ENCODE measurements at places on chromosomes 16 and 17. TPM values are rescaled to one million over a fixed set of nuclear protein-coding genes. Genes with fewer than 3 reads are reported as not detected.

DNA sequence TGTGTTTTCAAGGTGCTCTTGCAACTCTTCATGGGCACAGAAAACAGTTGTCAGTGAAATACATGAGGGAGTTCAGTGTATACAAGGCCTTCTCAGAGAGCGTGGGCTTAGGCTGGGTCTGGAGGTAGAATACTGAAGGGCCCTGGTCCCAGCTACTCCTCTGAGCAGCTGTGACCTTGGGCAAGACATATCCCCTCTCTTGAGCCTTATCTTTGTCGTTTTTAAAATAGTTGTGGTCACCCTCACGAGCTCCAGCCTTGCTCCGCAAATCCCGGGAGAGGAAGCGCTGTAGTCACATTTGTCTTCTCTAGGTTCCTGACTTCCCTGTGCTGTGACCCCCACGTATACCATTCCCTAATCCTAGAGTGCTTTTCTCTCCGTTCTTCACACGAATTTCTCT is 3.6 kb downstream of the ZNRF1 start:
- peaks cover 19% of the 10 kb centered on the region for H3K4me1 ChIP-seq
- H3K36me3 ChIP-seq: no peaks in the 10 kb centered on the region
- DNase-seq: no peak
- H3K27ac ChIP-seq: no peak overlapping the region
- peaks cover 7% of the 10 kb centered on the region for H3K27me3 ChIP-seq
- no peak overlapping the region for H3K4me3 ChIP-seq

DNA sequence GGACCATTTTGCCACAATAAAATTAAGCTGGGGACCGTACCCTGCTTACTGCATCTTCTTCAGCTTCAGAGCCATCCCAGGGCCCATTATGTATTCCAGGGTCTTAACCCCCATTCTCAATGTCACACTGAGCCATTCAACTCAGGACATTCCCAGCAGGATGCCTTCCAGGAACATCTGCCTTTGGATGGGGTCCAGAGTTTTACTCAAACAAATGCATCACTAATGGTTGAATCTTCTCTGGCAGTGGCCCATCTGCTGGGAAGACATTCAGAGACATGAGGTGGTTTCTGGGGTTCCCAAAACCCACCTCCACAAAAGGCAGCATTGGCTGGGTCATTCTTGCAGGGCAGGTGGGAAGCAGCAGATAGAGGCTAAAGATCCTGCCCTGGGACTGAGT is 3.4 kb upstream of the SEC14L5 start:
- peaks cover 19% of the 10 kb centered on the region for H3K4me1 ChIP-seq
- no peak overlapping the region for H3K4me3 ChIP-seq
- no peak overlapping the region for H3K27ac ChIP-seq
- DNase-seq: no peak

- no peak overlapping the region for H3K4me3 ChIP-seq
- no peaks in the 10 kb centered on the region for H3K4me1 ChIP-seq
- no peaks in the 10 kb centered on the region for H3K27me3 ChIP-seq
- no peaks in the 10 kb centered on the region for H3K36me3 ChIP-seq
- DNase-seq: no peak
Measured at GRCh38 chr16:51577621-51578303, 426.7 kb upstream of the SALL1 start.

GRCh38 chr16:14405611-14406537 is 224.2 kb downstream of the PARN start:
- H3K36me3 ChIP-seq: no peaks in the 10 kb centered on the region
- no peaks in the 10 kb centered on the region for H3K27me3 ChIP-seq
- DNase-seq: peak; percentile 25

DNA sequence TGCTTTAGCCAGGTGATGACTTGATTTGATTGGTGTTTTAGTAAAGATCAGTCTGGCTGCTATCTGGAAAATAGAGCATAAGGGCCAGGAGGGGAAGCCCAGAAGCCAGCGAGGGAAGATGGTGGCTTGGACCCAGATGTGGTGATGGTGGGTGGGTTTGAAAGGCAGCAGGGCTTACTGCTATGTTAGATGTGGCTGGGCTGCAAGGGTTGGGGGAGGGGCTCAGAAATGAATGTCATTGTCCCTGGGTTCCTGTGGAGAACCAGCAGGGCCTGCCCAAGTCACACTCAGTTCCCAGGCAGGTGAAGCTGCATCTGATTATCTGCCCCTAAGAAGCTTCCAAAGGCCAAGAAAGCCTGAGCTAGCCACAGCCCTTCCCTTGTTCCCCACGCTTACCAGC is 71.7 kb upstream of the BRD7 start:
- H3K36me3 ChIP-seq: no peaks in the 10 kb centered on the region
- H3K4me3 ChIP-seq: no peak overlapping the region
- no peaks in the 10 kb centered on the region for H3K4me1 ChIP-seq
- H3K27ac ChIP-seq: no peak overlapping the region

DNA sequence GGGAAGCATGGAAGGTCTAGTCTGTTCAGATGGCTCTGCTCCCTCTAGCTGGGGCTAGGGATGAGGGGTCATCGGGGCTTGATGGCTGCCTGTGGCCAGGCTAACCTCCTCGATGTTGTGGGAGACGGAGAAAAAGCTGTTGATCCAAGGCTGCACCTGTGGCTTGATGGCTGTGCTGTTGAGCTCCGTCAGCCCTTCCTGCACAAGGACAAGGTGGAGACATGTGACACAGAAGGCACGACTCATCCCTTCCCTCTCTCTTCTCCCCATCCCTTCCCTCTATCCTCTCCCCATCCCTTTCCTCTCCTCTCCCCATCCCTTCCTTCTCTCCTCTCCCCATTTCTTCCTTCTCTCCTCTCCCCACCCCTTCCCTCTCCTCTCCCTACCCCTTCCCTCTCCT is 28.2 kb downstream of the FCSK start:
- H3K27ac ChIP-seq: no peak overlapping the region
- no peak for DNase-seq
- H3K4me1 ChIP-seq: peaks cover 5% of the 10 kb centered on the region
- H3K4me3 ChIP-seq: no peak overlapping the region
- H3K36me3 ChIP-seq: peaks cover 44% of the 10 kb centered on the region

DNA sequence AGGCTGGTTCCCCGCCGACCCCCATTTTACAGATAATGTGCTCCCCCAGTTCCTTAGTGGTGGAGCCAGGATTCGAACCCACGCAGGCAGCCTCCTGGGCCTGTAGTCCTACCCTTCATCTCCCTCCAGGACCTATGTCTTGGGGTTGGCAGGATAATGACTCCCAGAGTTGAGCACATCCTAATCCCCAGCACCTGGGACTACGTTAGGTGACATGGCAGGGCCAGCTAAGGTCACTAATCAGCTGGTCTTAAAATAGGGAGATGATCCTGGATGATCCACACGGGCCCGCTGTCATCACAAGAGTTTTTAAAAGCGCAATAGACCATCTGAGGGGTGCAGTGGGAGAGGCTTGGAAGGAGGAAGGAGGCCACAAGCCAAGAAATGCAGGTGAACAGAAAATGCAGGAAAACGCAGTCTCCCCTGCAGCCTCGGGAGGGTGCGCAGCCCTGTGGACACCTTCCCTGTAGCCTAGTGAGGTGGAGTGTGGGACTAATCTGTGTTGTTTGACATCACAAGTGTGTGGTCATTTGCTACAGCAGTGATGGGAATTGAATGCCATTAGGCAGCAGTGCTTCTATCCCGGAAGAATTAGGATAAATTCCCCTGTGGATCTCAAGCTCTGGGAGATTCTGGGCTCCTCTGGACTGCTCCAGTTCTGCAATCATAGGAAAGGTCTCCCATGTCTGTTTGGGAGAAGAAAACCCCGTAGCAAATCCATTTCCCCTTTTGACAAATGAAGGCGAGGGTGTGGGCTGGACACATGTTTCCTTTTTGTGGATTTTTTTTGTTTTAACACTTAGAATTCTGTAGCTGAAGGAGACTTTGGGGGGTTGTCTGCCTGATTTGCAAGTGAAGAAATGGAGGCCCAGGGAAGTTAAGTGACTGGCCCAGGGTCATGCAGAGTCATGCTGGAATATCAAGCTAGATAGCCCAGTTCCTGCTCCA is 297.7 kb downstream of the SEC14L1 start:
- peaks cover 100% of the 10 kb centered on the region for H3K4me1 ChIP-seq
- H3K27ac ChIP-seq: peak overlapping the region; percentile 72
- no peaks in the 10 kb centered on the region for H3K27me3 ChIP-seq

- H3K4me1 ChIP-seq: peaks cover 12% of the 10 kb centered on the region
- no peaks in the 10 kb centered on the region for H3K36me3 ChIP-seq
Measured at GRCh38 chr17:58275417-58275816, 5.3 kb downstream of the MPO start.

GRCh38 chr17:80833952-80834892 is 157.4 kb upstream of the CHMP6 start:
- no peak overlapping the region for H3K4me3 ChIP-seq
- no peaks in the 10 kb centered on the region for H3K36me3 ChIP-seq
- H3K4me1 ChIP-seq: peaks cover 16% of the 10 kb centered on the region
- no peaks in the 10 kb centered on the region for H3K27me3 ChIP-seq
- no peak overlapping the region for H3K27ac ChIP-seq

- no peaks in the 10 kb centered on the region for H3K27me3 ChIP-seq
- peak overlapping the region; percentile 86 for H3K4me3 ChIP-seq
- H3K36me3 ChIP-seq: peaks cover 2% of the 10 kb centered on the region
- no peak for DNase-seq
- H3K4me1 ChIP-seq: peaks cover 42% of the 10 kb centered on the region
Measured at GRCh38 chr17:7856011-7856810, 1.1 kb downstream of the NAA38 start.

DNA sequence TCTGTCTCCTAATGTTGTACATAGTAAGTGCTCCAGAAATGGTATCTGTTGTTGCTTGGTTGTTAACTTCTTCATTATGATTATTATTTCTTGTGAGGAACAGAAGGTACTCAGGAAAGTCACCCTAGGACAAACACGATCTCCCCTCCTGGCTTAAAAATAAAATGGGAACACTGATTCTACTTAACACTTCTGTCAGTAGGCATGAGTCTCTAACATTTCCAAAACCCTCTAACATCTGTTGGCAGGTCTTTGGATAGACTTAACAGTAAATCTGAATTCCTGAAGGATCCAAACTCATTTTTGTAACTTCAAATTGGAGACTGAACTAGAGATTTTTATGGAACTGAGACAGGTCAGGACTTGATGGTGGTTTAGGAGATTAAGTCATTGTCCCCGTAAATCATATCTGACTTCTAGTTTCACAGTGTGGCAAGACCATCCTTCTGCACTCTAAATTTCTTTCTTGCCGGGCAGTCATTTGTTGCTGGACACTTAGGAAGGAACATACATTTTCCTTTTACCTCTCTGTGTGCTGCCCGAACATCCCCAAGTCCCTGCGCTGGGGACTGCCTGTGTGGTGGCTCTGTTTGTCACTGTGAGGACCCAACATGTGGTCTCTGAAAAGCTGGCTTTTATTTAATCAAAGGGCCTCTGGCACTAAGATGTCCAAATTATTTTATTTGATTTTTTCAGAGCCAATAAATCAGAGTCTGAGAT is 149.9 kb downstream of the NPIPB5 start:
- no peaks in the 10 kb centered on the region for H3K27me3 ChIP-seq
- H3K4me3 ChIP-seq: no peak overlapping the region
- no peak for DNase-seq
- H3K36me3 ChIP-seq: no peaks in the 10 kb centered on the region
- no peak overlapping the region for H3K27ac ChIP-seq

- no peak for DNase-seq
- no peaks in the 10 kb centered on the region for H3K27me3 ChIP-seq
- no peaks in the 10 kb centered on the region for H3K4me1 ChIP-seq
Measured at GRCh38 chr16:86964796-86965241, 352.4 kb downstream of the C16orf95 start.

DNA sequence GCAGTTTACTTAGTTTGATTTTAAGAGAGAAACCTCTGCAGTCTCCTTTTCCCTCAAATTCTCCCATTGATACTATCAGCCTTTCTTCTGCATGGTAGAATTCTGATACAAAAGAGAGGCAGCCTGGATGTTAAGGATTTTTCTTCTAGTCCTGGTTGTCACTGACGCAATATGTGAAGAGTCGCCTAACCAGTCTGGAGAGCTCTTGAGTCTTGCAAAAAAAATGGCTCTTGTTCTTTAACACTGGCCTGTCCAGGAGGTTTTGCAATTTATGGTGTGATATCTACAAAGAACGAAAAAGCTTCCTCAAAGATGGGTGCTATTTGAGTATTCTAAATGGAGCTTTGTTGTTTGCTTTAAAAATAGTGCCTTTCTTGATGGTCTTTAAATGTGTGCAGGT is 28.9 kb downstream of the COX10 start:
- no peaks in the 10 kb centered on the region for H3K27me3 ChIP-seq
- no peaks in the 10 kb centered on the region for H3K4me1 ChIP-seq
- H3K36me3 ChIP-seq: peaks cover 2% of the 10 kb centered on the region
- H3K27ac ChIP-seq: no peak overlapping the region

GRCh38 chr17:72613806-72614292 is 478.6 kb downstream of the SLC39A11 start:
- H3K27me3 ChIP-seq: no peaks in the 10 kb centered on the region
- no peak for DNase-seq
- no peaks in the 10 kb centered on the region for H3K36me3 ChIP-seq

- no peaks in the 10 kb centered on the region for H3K4me1 ChIP-seq
- no peak overlapping the region for H3K4me3 ChIP-seq
- H3K36me3 ChIP-seq: no peaks in the 10 kb centered on the region
- no peak overlapping the region for H3K27ac ChIP-seq
Measured at GRCh38 chr16:66706506-66706880, 9.9 kb upstream of the CMTM4 start.

DNA sequence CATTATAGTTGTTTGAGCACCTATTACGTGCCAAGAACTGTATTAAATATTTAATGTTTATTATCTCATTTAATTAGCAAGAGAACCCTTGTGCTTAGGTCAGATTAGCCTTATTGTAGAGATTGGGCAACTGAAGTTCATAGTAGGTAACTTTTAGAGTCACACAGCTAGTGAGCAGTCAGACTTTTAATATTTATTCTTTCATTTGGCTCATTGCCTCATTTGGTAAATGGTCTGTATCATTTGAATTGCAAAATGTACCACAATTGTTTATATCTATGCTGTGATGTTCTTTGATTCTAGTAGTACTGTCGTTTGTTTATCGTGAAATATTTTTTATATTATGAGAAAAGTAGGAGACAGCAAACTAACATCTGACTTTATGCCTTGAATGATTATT is 7.6 kb downstream of the CLTC start:
- no peaks in the 10 kb centered on the region for H3K36me3 ChIP-seq
- no peak for DNase-seq
- peaks cover 22% of the 10 kb centered on the region for H3K4me1 ChIP-seq

GRCh38 chr17:30917050-30917449 is 4.7 kb upstream of the ADAP2 start:
- H3K4me3 ChIP-seq: no peak overlapping the region
- H3K27me3 ChIP-seq: peaks cover 4% of the 10 kb centered on the region
- H3K4me1 ChIP-seq: no peaks in the 10 kb centered on the region
- no peak for DNase-seq

GRCh38 chr17:45705123-45706009 is 78.8 kb upstream of the CRHR1 start:
- H3K4me1 ChIP-seq: no peaks in the 10 kb centered on the region
- H3K27ac ChIP-seq: no peak overlapping the region
- H3K36me3 ChIP-seq: no peaks in the 10 kb centered on the region
- DNase-seq: no peak
- H3K27me3 ChIP-seq: peaks cover 5% of the 10 kb centered on the region

Gene CDK5R1
- 3.7 TPM for total RNA-seq

Gene OTOA
- total RNA-seq: not detected

Gene CTRB2
- total RNA-seq: not detected

Gene CCL3
- 547 TPM for total RNA-seq

Gene GAS7
- 70.7 TPM for total RNA-seq

Gene ASPA
- total RNA-seq: not detected
